ENCODE measurements at places on chromosomes 5 and 9.

DNA sequence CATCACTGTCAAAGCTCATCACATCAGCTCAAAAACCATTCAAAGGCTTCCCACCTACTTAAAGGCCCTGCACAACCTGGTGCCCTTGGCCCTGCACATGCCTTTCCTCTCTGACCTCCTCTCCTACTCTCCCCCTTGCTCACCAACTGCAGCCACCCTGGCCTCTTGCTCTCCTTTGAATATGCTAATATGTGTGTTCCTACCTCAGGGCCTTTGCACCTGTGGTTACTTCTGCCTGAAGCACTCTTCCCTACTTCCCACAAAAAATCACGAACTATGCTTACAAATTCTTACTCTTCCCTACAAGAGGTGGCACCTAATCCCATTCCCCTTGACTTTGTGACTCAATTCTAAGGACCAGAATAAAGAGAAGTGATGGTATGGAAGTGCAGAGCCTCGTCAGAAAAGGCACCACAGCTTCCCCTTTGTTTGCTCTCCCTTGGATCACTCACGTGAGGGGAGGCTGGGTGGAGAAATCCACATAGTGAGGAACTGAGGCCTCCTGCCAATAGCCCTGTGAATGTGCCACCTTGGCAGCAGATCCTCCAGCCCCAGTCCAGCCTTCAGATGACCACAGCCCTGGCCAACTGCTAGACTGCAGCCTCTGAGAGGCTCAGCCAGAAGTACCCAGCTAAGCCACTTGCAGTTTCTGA is 3.2 kb upstream of the TMEM171 start:
- no peaks in the 10 kb centered on the region for H3K4me1 ChIP-seq
- no peak overlapping the region for H3K4me3 ChIP-seq
- H3K27me3 ChIP-seq, result no peaks in the 10 kb centered on the region
- no peak overlapping the region for H3K27ac ChIP-seq
- no peak for DNase-seq

GRCh38 chr9:125586172-125586511 is 120.9 kb downstream of the MAPKAP1 start:
- no peak for DNase-seq
- H3K27ac ChIP-seq, result no peak overlapping the region
- H3K36me3 ChIP-seq, result peaks cover 6% of the 10 kb centered on the region
- H3K27me3 ChIP-seq, result no peaks in the 10 kb centered on the region
- peaks cover 6% of the 10 kb centered on the region for H3K4me1 ChIP-seq

DNA sequence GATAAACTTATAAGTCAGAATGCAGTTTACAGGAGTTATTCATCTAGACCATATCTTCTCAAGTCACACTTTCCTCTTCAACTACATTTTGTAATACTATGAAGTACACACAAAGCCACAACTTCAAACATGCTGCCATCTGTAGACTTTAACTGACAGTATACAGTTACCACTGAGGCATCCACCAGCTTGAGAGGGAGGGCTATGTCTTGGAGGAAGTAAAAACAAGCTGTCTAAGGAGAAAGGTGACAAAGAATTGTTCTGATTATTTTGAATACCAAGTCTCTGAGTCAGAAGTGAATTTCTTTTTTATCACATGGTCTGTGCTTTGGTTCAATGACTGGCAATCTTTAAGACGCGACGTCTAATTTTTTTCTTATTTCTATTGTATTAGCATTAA is 97.6 kb upstream of the CDH10 start:
- no peaks in the 10 kb centered on the region for H3K4me1 ChIP-seq
- H3K27ac ChIP-seq, result no peak overlapping the region
- H3K27me3 ChIP-seq, result no peaks in the 10 kb centered on the region
- no peak overlapping the region for H3K4me3 ChIP-seq
- H3K36me3 ChIP-seq, result no peaks in the 10 kb centered on the region
- DNase-seq, result no peak

GRCh38 chr5:170622933-170623332 is 119.1 kb downstream of the KCNIP1 start:
- no peak overlapping the region for H3K4me3 ChIP-seq
- H3K27me3 ChIP-seq, result no peaks in the 10 kb centered on the region
- H3K4me1 ChIP-seq, result no peaks in the 10 kb centered on the region
- DNase-seq, result no peak
- H3K27ac ChIP-seq, result no peak overlapping the region
- H3K36me3 ChIP-seq, result no peaks in the 10 kb centered on the region

GRCh38 chr5:76808141-76808691 is 10.6 kb upstream of the F2RL1 start:
- H3K27me3 ChIP-seq, result no peaks in the 10 kb centered on the region
- no peak overlapping the region for H3K4me3 ChIP-seq
- H3K27ac ChIP-seq, result no peak overlapping the region
- H3K36me3 ChIP-seq, result no peaks in the 10 kb centered on the region

DNA sequence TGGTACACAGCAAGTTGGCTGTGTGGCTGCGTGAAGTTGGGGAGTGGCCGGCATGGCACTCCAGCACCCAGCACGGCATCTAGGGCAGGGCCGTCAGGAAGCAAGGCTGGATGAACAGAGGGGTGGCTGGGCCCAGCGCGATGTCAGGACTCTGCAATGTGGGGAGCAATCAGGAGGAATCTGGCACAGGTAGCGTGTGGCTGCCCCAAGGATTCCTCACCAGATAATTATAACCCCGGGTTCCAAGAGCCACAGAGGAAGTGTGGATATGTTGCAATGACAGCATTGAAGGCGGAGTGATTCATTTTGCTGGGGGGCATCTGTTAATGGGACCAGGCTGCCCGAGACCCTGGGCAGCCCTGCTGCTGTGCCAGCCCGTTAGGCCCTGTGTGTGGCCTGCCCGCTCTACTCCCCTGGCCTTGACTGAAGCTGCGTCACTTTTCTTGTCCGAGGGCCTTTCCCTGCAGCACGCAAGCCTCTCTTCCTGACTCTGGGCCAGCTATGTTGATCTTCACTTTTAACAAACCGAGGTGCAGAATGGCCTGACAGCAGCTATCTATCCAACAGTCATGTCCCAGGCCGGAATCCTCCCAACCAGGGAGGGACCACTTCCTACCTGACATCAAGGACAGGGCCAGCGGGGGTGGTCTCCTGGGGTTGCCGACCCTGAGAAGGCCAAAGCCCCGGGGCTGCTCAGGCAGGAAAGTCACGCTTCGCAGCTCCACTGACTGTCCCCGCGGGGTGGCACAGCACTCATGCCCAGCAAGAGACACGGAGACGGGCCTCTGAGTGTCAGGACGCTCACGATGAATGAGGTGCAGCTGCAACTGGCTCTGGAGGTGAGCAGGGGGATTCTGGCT is 118.0 kb upstream of the PHYKPL start:
- H3K27ac ChIP-seq, result no peak overlapping the region
- H3K27me3 ChIP-seq, result no peaks in the 10 kb centered on the region
- no peak for DNase-seq
- H3K4me1 ChIP-seq, result no peaks in the 10 kb centered on the region
- no peak overlapping the region for H3K4me3 ChIP-seq
- no peaks in the 10 kb centered on the region for H3K36me3 ChIP-seq

DNA sequence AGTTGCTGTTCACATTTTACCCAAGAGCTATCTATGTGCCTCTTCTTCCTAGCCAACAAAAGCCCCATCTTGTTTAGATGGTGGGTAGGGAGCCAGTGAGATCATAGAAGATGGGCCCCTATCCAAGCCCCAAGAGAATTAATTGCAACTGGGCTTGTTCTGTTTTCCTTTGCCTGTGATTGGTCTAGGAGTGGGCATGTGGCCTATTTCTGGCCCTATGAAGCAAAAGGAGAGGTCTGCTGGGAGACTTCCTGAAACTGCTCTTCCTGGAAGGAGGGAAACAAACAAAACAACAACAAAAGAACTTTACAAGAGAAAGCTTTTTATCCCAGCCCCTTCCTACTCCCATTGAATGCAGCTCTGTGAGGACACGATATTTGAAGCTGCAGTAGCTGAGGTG is 32.5 kb upstream of the ALDOB start:
- no peaks in the 10 kb centered on the region for H3K27me3 ChIP-seq
- no peaks in the 10 kb centered on the region for H3K4me1 ChIP-seq
- no peak overlapping the region for H3K27ac ChIP-seq
- no peak for DNase-seq

- DNase-seq, result no peak
- no peak overlapping the region for H3K4me3 ChIP-seq
- no peak overlapping the region for H3K27ac ChIP-seq
- no peaks in the 10 kb centered on the region for H3K4me1 ChIP-seq
Measured at GRCh38 chr5:33753704-33754103, 138.1 kb downstream of the ADAMTS12 start.
